ENCODE measurements at places on chromosomes 6 and 20. TPM values are rescaled to one million over a fixed set of nuclear protein-coding genes. Genes with fewer than 3 reads are reported as not detected.

HFE gene
- 15.4 TPM for total RNA-seq

ATAT1 gene
- total RNA-seq: 4.6 TPM

DNPH1 gene
- 37.6 TPM for total RNA-seq

SLPI gene
- total RNA-seq: 11.7 TPM

MAK gene
- total RNA-seq: 0.13 TPM

PLG gene
- total RNA-seq: not detected

NEURL2 gene
- total RNA-seq: 2.7 TPM

SLC4A11 gene
- 1.2 TPM for total RNA-seq

OR2H2 gene
- total RNA-seq: not detected

SYCP2 gene
- total RNA-seq: 2.7 TPM

HRH3 gene
- total RNA-seq: not detected

SIRPA gene
- total RNA-seq: 125 TPM

TREM2 gene
- total RNA-seq: not detected

ADGRB3 gene
- total RNA-seq: 0.13 TPM

CST3 gene
- 120 TPM for total RNA-seq

PNPLA1 gene
- total RNA-seq: not detected

BMP7 gene
- total RNA-seq: not detected

SLC22A1 gene
- total RNA-seq: 1.1 TPM

OPN5 gene
- not detected for total RNA-seq

DEFB129 gene
- total RNA-seq: not detected

ANKRD66 gene
- total RNA-seq: not detected

GRIK2 gene
- total RNA-seq: 0.32 TPM

PRICKLE4 gene
- total RNA-seq: 0.65 TPM

TRIM31 gene
- total RNA-seq: not detected

BPIFA1 gene
- total RNA-seq: not detected

ENPP5 gene
- 0.13 TPM for total RNA-seq

MBOAT1 gene
- total RNA-seq: 5.4 TPM

PPP1R16B gene
- not detected for total RNA-seq

SPATA25 gene
- total RNA-seq: 0.76 TPM

CSNK2B gene
- total RNA-seq: 118 TPM

CST4 gene
- total RNA-seq: not detected

HEY2 gene
- 0.86 TPM for total RNA-seq

HLA-DQA1 gene
- not detected for total RNA-seq

SLC17A2 gene
- not detected for total RNA-seq

SNRPB gene
- total RNA-seq: 79.1 TPM

Data from articular chondrocyte of knee joint (primary cell).